RPMI8226 (cell line): ENCODE measurements at places on chromosomes 12 and 14.
A peak's percentile ranks its signal among the peaks of the same experiment; 100 is the strongest.

- DNase-seq = no peak
Observed at GRCh38 chr12:72274931-72275330, 2.8 kb downstream of the TRHDE start.

GRCh38 chr14:64038841-64039542 lies 186.2 kb downstream of the SYNE2 start:
- DNase-seq = no peak

DNA sequence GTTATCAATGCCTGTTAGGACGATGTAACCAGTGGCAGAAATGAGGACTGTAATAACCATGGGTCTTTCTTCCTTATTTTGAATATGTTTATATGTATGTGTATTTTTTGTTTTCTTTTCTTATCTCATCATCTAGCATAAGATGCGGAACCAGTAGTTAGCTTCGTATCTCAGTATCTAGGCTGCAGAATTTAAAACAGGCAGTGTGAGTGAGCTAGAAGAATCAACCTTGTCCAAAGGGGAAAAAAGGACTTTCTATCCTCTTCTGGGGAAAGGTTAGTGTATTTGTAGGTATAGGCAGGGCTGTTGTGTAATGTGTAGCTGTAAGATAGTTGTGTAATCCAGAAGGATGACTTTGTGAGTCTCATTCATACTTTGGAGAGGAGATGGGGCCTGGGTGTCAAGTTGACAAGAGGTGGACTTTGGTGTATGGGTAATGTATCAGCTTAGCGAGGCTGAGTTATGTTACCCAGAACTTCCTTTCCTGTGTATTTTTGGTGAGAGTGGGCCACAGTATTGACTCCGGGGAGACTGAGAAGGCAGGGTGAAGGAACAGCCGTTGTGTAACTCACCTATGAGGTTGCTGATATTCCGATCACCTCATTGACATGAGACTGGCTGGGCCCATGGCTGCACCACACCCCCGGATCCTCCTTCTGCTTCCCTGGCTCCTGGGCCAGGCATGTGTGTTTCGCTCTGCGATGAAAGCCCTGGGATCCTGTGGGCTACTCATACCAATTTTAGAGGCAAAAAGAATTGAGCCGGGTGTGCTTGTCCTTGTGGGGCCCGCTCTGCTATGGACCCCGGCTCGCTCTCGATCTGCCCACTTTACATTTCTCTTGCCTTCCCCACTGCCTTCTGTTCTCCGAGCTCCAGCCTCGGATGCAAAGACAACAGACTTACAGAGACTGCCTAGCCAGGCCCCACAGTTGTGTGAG lies 24.3 kb downstream of the DLK1 start:
- DNase-seq = no peak

GRCh38 chr12:45701296-45701695 lies 28.2 kb upstream of the ARID2 start:
- DNase-seq = no peak

DNA sequence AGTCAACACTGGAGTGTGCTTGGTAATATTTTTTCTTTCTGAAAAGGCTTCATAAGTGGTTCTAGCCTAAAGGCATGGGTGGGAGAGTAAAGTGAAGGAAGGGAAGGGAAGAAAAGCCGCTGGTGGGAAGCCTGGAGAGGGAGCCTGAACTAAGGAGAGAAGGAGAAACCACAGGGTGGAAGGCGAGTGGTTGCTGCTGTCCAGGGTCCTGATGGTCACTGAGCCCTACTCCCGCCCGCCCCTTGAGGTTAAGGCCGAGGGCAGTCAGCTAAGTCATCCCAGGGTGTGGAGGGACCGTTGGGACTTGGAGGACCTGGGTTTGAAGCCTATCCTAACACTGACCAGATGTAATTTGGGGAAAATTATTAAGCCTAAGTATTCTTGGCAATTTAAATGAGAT lies 189.1 kb downstream of the PIWIL1 start:
- DNase-seq = no peak

GRCh38 chr14:89365061-89365801 lies 51.8 kb downstream of the FOXN3 start:
- DNase-seq = no peak

GRCh38 chr14:42277840-42278239 lies 671.2 kb downstream of the LRFN5 start:
- DNase-seq = no peak

DNA sequence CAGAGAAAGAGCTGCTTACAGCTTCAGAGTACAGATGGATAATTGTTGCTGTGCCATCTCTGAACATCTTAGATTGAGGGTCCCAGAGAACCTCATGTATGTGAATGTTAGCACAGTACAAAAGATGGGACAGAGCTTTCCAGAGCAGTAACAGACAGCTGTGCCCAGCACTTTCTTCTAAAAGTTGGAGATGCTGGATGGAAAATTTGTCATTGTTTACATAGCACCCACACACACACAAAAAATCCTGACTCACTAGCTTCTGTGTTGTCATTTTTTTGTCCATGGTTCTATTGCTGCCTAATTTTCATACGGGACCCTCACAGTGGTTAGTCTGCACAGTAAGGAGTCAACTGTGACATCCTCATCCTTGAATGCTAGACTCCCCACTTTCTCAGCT lies 374.7 kb downstream of the DIO2 start:
- DNase-seq = no peak

- DNase-seq = peak; percentile 80
Observed at GRCh38 chr12:89016970-89017778, 335.1 kb downstream of the DUSP6 start.

DNA sequence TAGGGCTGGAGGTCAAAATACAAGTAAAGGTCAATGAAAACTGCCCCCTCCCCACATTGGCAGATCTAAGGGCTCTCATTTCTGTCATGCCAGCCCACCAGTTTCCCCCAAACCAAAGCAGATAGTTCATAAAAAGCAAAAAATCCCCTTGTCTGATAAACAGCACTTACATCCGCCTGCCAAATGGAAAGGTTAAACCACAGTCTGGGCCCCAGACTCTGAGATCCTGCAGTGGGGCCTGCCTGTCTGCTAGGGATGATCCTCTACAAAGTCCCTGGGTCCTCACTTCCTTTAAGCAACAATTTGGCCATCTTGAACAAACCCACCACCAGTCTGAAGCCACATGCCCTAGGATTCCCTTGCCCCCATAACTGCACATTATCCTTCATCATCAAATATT lies 9.7 kb upstream of the RPS26 start:
- DNase-seq = no peak

GRCh38 chr12:132170637-132171292 lies 26.5 kb downstream of the NOC4L start:
- DNase-seq = no peak

GRCh38 chr12:70482764-70483163 lies 116.7 kb downstream of the KCNMB4 start:
- no peak for DNase-seq

DNA sequence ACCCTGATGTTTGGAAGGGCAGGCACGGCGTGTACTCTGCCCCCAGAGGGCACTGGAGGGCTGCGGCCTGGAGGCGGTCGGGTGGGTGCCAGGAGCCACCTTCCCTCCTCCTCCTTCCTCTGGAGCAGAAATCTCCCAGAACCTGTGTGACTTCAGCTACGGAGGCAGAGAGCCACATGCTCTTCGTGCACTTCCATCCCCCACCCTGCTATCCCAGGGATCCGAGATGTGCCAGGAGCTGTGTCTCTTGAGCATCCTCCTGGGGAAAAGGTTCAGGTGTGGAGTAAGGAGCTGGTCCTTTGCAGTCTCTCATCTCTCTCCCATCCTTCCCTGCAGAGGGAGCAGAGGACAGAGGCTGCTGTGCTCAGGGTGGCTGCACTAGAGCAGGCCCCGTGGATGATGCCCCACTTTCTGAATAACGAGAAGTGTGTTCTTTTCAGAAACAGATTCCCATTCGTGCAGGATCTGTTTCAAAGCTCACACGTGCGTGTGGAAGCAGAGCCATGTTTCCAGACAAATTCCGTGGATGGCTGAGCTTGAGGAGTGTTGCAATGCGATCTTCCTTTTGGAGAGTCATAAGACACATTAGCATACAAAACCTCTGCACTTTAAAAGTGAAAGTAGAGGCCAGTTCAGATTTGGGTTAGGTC lies 162.9 kb downstream of the ADGRD1 start:
- no peak for DNase-seq
